ENCODE measurements at places on chromosomes 7 and 10.

GRCh38 chr7:144785521-144785920 lies 50.3 kb downstream of the TPK1 start:
- no peak for DNase-seq

- no peak for DNase-seq
These were observed 12.0 kb upstream of the COMTD1 start for GRCh38 chr10:75247797-75248196.

GRCh38 chr7:17495655-17496394 lies 197.4 kb downstream of the AHR start:
- no peak for DNase-seq

DNA sequence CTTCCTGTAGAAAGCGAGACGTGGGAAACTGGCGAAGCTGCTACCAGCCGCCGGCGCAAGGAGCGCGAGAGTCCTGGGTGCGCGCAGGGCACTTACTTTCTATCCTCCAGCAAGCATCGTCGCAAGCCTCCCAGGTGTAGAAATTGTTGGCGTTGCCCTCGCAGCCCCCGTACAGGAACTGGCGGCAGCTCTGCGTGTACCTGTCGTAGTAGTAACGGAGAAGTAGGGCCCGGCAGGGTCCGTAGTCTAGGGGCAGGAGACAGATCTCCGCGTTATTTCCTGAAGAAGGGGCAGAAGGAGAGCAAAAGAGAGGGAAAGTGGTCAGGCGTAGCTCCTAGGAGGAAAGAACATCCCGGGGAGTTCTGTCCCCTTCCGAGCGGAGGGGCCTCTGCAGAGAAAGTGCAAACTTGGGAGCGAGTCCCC lies 501 bp downstream of the TFPI2 start:
- DNase-seq = no peak

DNA sequence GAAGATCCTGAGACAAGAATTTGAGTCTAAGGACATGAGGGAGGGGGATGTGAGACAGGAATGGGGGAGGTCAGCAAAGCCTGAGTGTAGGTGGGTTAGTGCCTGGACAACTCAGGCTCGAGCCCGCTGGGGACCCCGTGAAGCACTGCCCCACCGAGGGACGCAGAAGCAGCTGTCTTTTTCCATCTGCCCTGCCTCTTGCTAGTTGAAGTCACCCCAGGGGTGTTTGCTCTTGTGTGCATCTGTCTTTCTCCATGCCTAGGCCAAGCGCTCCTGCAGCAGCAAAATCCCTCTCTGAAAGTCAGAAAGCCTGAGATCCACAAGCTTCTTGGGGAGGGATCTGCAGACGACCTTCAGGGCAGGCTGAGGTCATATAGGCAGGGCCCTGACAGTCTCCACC lies 79.0 kb upstream of the CELF2 start:
- DNase-seq = no peak

- DNase-seq = no peak
These were observed 7.6 kb downstream of the CHST12 start for GRCh38 chr7:2411049-2411448.

GRCh38 chr7:129553899-129554461 lies 51.6 kb downstream of the SMKR1 start:
- DNase-seq = peak; percentile 36

- DNase-seq = no peak
These were observed 19.7 kb downstream of the CYTH3 start for GRCh38 chr7:6252748-6253147.

DNA sequence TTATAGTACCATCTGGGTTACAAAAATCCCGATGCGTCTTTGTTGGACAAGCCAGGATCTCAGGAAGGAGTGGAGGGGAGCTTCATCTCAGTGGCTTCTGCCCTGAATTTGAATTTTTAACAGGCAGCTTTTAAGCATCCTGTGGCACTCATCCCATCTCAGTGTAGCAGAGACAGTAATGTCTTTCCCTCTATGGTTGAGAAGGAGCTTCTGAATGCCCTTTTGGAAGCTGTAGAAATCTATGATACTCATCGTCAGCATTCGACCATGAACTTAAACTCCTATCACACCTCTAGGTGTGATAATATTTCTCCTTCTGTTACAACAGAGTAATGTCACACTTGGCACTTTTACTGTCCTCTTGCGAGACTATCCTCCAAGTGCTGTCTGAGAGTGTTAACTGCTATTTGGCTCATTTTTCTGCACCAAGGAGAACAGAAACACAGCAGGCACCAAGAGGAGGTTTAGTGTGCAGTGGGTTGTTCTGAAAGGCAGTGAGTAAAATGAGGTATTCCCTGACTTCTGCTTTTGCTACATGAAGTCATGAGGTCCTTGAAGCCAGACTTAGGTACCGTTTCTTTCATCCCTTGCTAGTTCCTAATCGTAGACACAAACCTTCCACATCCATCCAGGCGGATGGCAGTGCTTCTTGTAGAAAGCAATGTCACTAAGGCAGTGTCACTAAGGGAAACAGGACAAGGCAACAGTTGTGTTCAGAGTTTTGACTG lies 177.4 kb downstream of the CELF2 start:
- no peak for DNase-seq

DNA sequence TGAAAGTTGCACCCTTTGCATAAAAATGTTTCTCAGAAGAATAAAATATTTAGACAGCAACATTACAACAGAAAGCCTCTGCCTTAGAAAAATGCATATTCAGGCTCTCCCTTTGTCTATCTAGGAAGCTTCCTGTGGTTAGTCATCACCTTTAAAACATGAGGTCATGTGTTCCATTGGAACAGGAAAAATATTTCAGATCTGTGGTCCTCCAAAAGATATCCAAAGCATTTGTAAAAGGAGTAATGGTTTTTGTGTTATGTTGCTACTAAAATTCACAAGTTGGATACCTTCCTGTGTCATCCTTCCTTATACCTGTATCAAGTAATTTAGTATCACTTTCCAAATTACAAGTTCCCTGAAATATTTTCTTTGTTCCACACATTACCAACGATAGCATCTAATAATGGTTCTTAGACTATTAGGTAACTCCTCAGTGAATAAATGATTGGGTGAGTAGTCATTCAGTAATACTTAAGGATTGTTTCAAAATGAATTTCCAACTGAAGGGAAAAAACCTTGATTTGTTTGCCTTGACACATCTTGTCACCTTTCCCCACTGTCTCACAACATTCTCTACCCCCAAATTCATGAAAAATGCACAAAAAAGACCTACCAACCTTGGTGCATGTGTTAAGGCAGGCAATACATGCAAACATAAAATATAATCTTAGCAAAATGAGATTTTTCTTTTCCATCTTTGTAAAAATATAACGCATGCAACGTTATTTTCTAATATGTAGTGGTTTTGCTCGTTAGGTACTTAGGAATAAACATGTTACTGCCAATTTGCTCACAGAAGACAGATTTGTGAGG lies 19.7 kb upstream of the RHOBTB1 start:
- no peak for DNase-seq

DNA sequence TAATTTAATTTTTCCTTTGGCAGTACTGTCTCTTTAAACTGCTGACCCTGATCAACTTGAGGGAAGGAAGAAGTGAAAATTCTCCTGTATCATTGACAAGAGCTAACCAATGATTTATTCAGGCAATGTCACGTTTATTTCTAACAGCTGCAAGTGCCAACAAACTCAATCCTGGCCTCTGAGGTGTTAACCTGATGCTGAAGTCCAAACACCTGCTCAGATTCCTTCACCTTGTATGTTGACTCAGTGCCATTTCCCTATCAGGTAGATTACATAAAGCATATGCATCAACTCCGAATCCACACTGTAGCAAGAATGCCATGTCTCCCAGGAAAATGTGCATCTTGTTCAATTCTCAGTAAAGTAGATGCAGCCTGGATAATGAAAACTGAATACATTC lies 820.0 kb downstream of the XPNPEP1 start:
- no peak for DNase-seq

GRCh38 chr10:72026278-72027111 lies 61.9 kb downstream of the SPOCK2 start:
- no peak for DNase-seq

Data from activated CD4-positive, alpha-beta T cell treated with anti-CD3 and anti-CD28 coated beads, Interleukin-2, amount 10 ng/mL, durations not matched to agents 7 days and 5 days (primary cell).